Metanephros (tissue), 2 donors: ENCODE measurements at places on chromosomes 11 and 22. TPM values are rescaled to one million over a fixed set of nuclear protein-coding genes. Genes with fewer than 3 reads are reported as not detected.

The C22orf31 gene
- total RNA-seq = 0.64 TPM

The SYT13 gene
- 14.2 TPM for total RNA-seq

The PRG3 gene
- total RNA-seq = 1.1 TPM

The GAS2L1 gene
- 8.9 TPM for total RNA-seq

The SOX10 gene
- total RNA-seq = 1.9 TPM

The CNTN5 gene
- 32.9 TPM for total RNA-seq

The GRK3 gene
- total RNA-seq = 10.6 TPM

The SPDYC gene
- total RNA-seq = not detected

The IGLL5 gene
- 1.3 TPM for total RNA-seq

The IL17REL gene
- not detected for total RNA-seq

The RAB36 gene
- 12.9 TPM for total RNA-seq

The ENTHD1 gene
- not detected for total RNA-seq

The CECR2 gene
- 12.8 TPM for total RNA-seq

The GALNT18 gene
- 53.5 TPM for total RNA-seq

The SLC25A1 gene
- total RNA-seq = 57.7 TPM

The SLC22A9 gene
- total RNA-seq = not detected

The ARVCF gene
- 63.2 TPM for total RNA-seq

The RANBP1 gene
- total RNA-seq = 94.2 TPM

The SERHL2 gene
- total RNA-seq = 2.7 TPM

The VSIG2 gene
- total RNA-seq = 4.1 TPM

The FKBP2 gene
- 104 TPM for total RNA-seq

The DGAT2 gene
- total RNA-seq = 6.2 TPM
